NCI-H187 (cell line): ENCODE measurements at places on chromosomes 7 and 10.

- DNase-seq: no peak
These were observed 15.6 kb downstream of the NACAD start for GRCh38 chr7:45073031-45073785.

GRCh38 chr7:104397442-104397841 is 69.0 kb downstream of the LHFPL3 start:
- no peak for DNase-seq

- no peak for DNase-seq
These were observed 910 bp downstream of the WIPF3 start for GRCh38 chr7:29806995-29807841.

DNA sequence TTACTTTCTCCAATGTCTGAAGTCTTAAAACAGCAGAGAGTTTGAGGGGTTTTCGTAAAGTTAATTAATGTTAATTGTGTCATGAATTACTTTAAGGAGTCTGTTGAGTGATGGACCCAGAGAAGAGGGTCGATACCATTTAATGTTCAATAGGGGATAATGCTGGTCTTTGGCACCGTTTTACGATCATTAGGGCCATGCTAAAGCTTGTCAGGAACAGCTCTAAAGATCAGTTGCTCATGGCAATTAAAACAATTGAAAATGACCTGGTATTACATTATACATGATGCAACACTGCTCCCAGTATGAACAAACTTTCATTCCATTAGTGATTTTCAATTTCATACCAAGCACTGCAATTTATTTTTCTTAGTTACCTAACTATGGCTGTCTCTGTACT is 296.9 kb downstream of the ETV1 start:
- no peak for DNase-seq

GRCh38 chr10:86229376-86229775 is 137.2 kb downstream of the GRID1 start:
- DNase-seq: no peak
